Right forelimb (tissue), 1 donor: ENCODE measurements at places on chromosomes 4 and X.

DNA sequence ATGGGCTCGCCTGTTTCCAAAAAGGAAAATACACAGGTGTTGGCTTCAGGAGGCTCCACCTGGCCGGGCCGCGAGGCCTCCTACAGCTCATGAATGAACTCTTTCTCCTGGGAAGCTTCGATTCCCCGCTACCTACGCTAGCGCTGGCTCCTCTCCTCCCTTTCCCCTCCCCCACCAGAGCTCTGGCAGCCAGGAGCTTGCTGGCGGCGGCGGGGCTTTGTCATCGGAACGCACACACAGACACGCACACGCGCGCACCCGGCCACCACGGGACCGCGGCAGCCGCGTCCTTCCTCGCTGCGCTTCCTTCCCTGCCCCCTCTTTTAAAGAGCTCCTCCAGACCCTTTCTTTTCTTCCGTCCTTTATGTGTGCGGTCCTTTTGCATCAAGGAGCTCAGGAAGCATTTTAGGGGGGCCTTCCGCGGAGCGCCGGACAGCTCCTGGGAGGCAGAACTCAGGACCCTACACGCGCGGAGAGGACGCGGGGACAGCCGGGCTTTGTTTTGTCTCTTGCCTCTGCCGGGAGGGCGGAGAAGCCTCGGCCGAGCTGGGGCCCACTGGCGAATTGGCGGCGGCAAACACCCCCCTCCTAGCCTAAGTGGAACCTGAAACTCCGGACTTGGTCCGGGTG is 70.2 kb upstream of the BCOR start:
- no peak for DNase-seq

DNA sequence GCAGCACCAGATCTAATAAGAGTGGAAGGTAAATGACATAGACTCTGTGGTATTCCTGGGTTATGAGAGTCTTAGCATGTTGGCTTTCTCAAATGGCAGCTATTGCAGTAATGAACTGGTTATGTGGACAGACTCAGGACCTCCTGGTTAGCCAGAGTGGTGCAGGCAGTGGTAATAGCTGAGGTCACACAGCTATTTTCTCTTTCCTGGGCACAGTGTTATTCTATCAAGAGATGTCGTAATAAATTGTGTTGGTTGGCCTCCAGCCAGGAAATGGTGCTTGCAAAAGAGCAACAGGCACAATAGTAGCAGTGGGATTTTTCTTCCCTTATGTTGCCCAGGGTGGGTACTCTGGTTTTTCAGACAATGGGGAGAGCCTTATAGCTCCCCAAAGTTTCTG is 279.2 kb upstream of the FGF16 start:
- DNase-seq = no peak

GRCh38 chrX:39788521-39788920 is 309.2 kb downstream of the BCOR start:
- no peak for DNase-seq

DNA sequence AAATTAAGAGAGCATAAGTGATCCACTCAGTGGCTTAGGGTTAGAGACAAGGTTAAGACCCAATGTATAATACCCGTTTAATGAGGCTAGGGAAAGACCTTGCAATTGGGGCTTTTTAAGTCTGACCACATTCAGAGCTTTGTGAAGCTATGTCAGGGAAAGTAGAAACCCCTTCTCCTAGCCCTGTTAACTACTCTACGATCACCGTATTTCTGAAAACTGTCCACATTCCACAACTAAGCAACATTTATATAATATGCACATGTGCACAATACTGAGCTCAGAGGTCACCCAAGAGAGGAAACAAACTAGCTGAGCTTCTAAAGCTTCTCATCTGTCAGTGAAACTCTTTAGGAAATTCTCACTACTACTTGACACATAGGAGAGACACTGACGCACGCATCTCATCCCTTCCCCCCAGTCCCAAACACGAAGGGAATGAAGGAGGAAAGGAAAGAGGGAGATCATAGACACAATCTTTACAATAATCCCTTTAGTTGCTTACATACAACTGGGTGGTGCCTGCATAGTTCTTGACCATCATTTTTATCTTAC is 56.2 kb downstream of the METTL14 start:
- no peak for DNase-seq

- DNase-seq = no peak
Measured at GRCh38 chr4:145230726-145231125, 50.3 kb upstream of the OTUD4 start.

DNA sequence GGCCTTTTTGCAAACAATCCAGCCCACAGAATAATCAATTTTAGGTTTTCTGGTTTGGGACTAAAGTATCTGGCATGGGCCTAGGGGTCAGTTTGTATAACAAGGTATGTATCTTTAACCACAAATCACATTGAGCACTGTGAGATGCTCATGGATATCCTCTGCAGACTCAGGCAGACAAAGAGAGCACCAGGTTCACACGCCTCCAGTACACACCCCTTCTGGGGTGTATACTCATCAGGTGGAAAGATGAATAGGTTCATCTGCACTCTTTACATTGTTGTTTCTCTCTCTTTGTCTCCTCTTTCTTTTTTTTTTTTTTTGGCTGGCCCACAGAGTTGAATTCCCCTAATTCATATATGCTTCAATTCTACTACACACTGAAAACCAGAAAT is 21.1 kb downstream of the TEC start:
- no peak for DNase-seq

DNA sequence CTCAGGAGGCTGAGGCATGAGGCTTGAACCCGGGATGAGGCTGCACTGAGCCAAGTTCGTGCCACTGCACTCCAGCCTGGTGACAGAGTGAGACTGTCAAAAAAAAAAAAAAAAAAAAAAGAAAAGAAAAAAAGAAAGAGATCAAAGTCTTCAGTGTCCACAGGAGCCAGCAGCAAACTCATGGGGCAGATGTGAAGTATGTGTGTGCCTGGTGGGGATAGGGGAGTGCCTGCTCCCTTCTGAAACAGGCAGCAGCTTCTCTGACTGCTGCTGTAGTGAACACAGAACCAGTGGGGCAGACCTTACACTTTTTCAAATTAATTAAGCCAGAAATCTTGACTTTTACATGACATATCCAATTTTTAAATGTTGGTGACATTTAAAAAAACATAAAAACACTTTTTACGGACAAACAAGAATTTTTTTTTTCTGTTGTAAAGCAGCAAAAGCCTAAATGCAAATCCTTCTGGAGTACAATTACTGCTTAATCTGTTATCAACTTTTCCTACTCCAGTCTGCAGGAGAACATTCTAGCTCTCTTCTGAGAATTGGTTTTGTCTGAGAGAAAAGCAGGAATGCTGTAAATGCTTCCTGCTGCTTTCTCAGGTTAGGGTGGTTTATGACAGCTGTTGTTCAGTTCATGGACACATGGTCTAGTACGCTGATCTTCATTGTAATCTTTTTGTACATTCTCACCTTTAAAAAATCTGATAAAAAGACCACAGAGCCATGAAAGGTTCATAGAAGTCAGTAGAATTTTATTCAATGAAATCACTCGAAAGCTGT is 311.1 kb downstream of the CAMK2D start:
- DNase-seq = no peak

DNA sequence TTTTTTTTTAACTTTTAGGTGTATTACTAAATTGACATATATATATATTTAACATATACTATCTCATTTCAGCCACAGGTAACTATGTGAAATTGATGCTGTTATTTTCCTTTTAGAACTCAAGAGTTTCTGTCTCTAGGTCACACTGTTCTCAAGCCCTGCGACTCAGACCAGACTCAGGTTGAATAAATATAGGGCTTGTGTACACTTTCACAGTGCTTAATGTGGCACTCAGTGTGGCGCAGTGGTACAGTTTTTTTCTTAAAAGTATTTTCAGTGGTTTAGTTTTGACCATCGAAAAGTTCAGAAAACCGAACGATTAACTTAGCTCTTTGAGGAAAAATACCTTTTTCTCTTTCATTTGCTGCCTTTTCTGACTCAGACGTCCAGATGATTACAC is 24.7 kb downstream of the PACRGL start:
- no peak for DNase-seq

DNA sequence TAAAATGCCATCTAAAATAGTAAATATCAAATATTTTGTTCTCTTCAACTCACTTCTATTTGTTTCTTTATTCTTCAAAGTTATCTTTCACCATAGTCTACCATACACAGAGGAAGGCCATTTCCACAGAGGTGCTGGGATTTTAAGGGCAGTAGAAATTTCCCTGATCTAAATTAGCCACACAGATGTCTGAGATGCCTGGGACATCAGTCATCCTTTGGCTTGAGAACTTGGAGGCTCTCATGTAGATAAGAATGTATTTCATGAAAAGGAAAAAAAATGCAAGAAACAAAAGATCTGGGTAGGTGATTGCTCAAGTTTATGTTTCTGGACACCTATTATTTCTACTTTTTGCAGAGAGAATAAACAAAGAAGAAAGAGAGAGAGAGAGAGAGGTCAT is 1008.2 kb downstream of the NLGN4X start:
- no peak for DNase-seq

DNA sequence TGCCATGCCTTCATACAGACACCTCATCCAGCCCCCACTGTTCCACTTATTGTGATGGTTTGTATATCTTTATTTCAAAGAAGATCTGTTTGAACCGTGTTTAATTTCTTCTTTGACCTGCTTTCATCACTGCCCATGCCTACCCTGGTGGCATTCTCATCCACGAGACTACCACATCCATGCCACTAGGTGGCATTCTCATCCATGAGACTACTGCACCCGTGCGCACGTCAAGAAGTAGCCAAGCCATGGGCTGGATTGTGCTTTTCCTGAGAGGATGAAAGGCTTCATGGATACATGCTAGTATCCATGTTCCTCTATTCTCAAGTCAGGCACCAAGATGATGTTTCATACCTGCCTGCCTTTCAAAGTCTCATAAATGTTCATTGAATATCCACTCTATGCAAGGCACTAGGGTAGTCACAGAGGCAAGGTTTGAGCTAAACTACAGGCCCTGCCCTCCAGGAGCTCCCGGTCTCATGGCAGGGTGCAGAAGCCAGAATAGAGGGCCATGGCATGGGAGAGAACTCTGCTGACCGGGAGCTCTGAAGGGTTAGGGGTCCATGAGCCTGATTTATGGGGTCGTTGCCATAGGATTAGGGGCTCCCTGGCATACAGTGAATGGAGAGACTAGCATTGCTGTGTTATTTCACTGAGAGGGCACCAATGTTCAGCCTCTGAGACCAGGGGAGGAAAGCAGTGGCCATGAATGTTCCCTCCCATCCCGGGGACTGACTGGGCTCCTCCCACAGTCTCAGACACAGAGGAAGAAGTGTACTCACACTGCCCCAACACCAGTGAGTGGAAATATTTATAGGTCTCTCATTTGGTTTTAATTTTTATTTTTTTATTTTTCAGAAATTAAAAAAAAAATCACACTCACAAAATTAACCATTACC is 24.8 kb upstream of the EOLA2 start:
- DNase-seq = peak; percentile 51

DNA sequence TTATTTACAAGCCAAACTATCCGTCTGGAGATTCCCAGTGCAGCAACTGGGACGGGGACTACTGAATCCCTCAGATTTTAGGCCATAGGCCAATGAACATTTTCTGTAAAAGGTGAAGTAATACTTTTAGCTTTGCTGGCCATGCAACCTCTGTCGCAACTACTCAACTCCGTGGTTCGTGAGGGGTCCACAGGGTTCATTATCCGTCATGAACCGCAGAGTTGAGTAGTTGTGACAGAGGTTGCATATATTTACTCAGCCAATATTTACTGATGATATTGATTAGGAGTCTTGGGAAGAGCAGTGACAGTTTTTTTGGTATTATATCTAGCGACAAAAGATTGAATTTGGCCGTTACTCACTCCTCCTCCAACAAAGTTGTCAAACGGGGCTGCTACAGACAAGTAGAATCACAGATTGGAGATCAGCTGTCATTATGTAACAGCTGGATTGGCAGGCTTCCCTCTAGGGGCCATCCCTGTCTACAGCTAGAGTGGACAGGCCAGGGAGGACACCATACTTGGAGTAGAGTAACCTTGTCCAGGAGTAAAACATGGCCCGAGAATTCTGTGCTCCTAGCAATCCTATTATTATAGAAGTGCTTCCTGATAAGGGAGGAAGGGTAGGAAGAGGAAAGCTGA is 37.2 kb upstream of the CD38 start:
- DNase-seq = no peak

- no peak for DNase-seq
Measured at GRCh38 chr4:53314252-53314651, 51.6 kb downstream of the SCFD2 start.
